ENCODE measurements at places on chromosomes 7 and 10.

- no peak for DNase-seq
Measured at GRCh38 chr7:12401538-12402364, 1.9 kb downstream of the VWDE start.

GRCh38 chr7:727104-727805 is at the start of gene PRKAR1B:
Gene PRKAR1B, minus strand, starts transcription at chr7:727281. Its CDS starts 15,776 bp downstream, at chr7:711505.
- no peak for DNase-seq

GRCh38 chr10:43957267-43958070 is 308.8 kb upstream of the ZNF32 start:
- DNase-seq = no peak

- DNase-seq = no peak
Measured at GRCh38 chr7:94649450-94649849, 6.5 kb downstream of the SGCE start.

- DNase-seq = no peak
Measured at GRCh38 chr10:60170250-60170649, 219.4 kb downstream of the ANK3 start.

DNA sequence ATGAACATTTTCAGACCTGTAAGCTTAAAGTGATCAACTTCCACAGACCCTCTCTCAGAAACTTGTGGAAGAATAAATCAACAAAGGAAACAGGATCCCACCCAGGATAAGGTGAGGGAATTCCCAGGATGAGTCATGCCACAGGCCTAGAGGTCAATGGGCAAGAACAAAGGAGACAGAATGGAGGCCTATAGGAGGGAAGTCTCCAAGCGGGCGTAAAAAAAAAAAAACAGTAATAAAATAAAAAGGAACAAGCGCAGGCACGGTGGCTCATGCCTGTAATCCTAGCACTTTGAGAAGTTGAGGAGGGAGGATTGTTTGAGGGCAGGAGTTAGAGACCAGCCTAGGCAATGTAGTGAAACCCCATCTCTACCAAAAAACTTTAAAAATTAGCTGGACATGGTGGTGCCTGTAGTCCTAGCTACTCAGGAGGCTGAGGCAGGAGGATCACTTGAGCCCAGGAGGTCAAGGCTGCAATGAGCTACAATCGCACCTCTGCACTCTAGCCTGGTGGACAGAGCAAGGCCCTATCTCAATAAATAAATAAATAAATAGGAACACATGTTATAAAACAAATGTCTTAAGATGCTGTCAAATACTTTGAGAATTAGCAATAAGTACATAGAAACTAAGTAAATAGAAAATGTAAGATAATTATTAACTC is 8.4 kb downstream of the SORBS1 start:
- DNase-seq = no peak

GRCh38 chr10:43130770-43131171 is 7.5 kb upstream of the CSGALNACT2 start:
- peak; percentile 42 for DNase-seq

DNA sequence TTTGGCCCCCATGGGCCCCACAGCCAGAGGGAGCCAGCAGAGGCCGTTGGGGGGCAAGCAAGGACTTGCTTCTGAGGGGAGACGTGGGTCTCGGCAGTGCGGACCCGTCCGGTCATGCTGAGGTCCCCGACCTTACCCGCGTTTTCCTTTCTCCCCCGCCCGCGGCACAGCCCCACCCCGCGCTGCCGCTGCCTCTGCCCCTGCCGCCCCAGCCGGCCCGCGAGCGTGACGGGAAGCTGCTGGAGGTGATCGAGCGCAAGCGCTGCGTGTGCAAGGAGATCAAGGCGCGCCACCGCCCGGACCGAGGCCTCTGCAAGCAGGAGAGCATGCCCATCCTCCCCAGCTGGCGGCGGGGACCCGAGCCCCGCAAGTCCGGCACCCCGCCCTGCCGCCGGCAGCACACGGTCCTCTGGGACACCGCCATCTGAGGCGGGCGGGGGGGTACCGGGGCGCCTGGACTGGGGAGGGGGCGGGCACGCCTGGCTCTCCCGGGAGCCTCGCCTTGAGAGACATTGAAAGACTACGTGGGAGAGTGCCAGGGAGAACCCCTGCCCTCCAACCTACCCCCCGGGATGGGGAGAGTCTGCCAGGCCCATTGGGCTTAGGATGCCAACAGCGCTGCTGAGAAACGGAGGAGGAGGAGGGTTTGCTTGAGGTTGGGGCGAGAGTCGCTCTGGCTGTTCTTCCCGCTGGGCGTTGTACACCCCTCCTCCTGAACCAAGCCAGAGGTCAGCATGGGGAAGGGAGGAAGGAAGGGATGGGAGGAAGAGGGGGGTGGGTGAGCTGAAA is 9.9 kb downstream of the NYAP1 start:
- DNase-seq = no peak

GRCh38 chr7:20240080-20240926 is 23.1 kb upstream of the MACC1 start:
- no peak for DNase-seq

DNA sequence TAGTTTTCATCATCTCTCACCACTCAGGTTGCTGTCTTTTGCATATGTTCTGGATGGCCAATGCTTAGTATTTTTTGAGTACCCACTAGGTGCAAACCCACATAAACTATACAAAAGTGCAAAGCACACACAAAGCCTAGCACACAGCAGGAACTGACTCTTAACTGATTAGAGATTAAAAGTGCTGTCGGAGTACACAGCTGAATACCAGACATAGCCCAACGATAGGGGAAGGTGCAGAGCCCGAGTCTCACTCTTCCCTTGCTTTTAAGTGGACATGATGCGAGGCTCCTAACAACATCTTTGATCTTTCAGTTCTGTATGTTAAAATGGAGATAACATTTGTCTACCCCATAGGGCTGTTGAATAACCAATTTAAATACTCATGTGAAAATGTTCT is 90.8 kb downstream of the DPY19L1 start:
- no peak for DNase-seq

DNA sequence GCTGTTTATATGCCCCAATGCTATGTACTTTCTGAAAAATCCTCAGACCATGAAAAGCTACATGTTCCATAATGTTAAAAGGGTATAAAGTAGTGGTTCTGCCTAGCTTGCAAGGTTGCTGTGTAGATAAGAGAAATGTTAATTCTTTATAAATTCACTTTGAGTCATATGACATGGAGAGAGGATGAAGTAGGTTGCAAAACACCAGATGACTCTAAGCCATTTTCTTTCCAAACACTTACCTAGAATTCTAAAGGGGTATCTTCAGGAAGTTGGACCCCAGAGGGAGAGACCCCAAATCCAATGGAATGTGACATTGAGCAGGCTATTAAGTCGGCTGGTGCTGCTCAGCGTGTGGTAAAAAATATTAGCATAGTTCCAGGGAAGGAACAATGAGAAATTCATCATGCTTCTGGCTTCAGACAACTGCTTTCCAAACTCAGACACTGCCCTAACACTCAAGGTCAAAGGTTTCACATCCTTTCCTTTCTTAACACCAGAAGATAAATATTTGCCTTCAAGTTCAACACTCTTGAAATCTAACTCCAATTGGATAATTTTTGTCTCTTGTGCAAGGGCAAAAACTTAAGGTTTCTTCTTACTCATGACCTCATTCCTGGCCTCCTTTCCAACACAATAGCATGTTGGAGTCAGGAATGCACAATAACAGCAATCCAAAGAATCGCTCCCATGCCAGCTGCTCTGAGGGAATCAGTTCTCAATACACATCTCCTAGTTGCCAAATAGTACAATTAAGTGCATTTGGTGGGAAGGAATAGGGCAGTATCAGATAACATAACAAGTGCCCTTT is 100.7 kb upstream of the AFAP1L2 start:
- DNase-seq = peak; percentile 75

DNA sequence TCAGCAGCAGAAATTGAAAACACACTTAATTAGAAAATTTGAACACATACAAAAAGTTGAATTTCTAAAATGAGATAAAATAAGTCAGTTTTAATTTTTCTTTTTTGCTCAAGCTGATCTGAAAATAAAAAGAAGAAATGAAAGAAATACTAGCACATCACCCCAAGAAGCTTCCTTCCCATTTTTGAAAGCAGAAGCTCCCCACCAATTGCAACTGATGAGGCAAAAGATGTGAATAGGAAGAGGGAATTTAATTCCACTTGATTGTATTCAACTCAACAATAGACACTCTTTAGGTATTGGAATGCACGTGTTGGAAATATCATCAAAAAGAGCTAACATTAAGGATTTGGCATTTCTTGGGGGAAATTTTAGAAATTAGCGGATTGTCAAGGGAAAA is 175.8 kb downstream of the TRIL start:
- no peak for DNase-seq

DNA sequence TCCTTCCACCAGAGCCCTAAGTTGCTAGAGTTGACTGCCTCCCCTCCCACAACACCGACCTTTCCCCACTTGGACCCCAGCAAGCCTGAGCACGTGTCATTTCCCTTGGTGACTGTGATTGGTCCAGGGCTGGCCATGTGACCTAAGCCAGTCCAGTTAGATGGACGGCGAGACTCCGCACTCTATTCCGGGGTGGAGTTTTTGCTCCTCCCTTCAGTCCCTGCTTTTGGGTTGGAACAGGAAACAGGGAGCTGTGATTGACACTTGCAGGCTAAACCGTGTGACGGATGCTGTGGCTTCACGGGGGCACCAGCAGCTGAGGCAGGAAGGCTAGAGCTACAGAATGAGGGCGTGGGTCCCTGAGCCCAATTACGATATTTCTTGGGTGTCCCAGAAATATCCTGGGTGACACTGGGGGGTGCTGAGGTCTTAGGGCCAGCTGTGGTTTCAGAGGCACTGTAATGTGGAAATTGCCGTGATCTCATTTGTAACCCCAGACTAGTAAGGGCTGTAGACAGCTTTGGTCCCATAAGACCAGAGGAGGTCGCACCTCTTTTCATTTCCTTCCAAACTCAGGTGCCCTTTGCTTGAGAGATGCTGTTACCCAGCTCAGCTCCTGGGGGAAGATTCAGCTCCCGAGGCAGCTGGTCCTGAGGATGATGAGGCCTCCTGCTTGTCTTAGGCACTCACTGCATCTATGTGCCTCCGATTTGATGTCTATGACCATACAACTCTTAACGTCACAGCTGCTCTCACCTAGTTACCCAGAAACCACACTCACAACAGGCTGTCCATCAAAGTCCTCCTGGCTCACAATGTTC is 102.7 kb upstream of the NPTX2 start:
- no peak for DNase-seq

GRCh38 chr7:158244873-158245723 is 342.5 kb downstream of the PTPRN2 start:
- DNase-seq = peak; percentile 32

GRCh38 chr10:58791137-58791536 is 278.5 kb downstream of the BICC1 start:
- no peak for DNase-seq

GRCh38 chr7:85205754-85206153 is 18.9 kb upstream of the SEMA3D start:
- no peak for DNase-seq

- DNase-seq = no peak
Measured at GRCh38 chr7:6243168-6243567, 29.3 kb downstream of the CYTH3 start.

DNA sequence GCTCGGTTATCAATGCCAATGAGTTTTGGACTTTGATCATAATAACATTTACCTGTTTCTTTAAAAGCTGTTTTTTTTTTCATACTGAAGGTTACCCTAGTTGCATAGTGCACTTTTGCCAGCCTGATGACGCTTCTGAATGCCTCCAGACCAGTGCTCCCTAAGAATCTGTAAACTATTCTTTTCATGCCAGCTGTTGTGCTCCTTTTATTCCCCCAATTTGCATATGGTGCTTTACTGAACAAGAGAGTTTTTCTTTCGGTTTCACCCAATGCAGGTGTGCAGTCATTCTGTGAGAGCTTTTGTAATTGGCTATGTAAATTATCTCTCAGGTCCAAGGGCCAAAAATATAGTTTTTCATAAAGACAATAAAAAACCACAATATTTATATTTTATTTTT is 48.1 kb upstream of the GLCCI1 start:
- DNase-seq = no peak

DNA sequence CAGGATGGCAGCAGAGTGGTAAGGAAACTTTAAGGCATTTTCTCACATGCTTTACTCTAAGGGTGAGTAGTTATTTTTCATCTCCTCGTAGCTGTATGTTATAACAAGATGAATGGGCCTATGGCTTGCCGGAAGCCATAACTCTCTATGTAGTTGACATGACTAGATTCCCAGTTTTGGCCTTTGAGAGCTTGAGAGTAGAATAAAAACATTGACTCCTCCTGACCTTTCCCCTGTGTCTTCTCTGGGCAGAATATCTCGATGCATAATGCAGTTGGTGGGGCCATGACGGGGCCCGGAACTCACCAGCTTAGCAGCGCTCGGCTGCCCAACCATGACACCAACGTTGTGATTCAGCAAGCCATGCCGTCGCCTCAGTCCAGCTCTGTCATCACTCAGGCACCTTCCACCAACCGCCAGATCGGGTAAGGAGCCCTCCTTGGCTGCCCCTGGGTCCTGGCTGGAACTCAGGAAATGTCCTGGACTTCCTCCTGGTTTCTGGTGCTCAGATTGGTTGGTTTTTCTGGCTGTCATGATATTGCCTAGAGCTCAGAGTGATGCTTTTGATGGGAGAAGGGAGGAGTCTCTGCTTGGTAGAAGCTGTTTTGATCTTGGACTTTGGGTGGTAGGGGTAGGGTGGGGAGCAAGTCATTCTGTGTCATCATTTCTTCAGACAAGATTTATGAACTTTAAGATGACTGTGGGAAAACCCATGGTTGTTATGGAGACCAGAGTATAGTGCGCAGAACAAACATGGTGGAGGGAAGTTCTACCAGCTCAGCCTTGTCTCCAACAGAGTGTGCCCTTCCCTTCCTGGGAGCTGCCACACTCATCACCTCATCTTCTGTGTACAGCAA is 158.0 kb downstream of the CREB5 start:
- DNase-seq = no peak

- no peak for DNase-seq
Measured at GRCh38 chr10:126759531-126759930, 89.0 kb upstream of the C10orf90 start.

DNA sequence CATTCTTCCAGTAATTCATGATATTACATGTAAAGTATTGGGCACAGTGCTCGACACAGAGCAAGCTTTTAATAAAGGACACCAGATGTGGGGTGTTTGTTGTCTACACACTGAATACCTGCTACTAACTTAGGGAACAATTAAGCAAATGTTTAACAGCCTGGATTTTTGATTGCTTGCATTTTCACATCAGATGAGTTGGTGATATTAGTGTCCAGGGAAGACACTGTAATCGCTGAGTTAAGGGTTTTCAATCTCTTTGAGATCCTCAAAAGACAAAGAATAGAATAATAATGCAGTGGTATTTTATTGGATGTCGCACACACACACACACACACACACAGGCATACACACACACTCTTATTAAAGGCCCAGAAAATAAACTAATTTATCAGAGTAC is 79.1 kb downstream of the VIM start:
- no peak for DNase-seq

GRCh38 chr7:42946627-42946950 is 14.4 kb downstream of the MRPL32 start:
- DNase-seq = no peak

GRCh38 chr10:126926568-126926967 is 21.3 kb downstream of the DOCK1 start:
- DNase-seq = no peak

- DNase-seq = no peak
Measured at GRCh38 chr10:122515588-122516231, 44.8 kb upstream of the DMBT1 start.

GRCh38 chr7:6026011-6026819 is 5.0 kb upstream of the ANKRD61 start:
- DNase-seq = peak; percentile 72

GRCh38 chr10:47026301-47027107 is 115.3 kb downstream of the PTPN20 start:
- no peak for DNase-seq

All from right atrium auricular region (tissue), 2 donors.